ENCODE measurements at places on chromosomes 13 and 19. TPM values are rescaled to one million over a fixed set of nuclear protein-coding genes. Genes with fewer than 3 reads are reported as not detected.

MADCAM1 gene
- total RNA-seq = 4.0 TPM

FAM83E gene
- 0.13 TPM for total RNA-seq

TSHZ3 gene
- 8.0 TPM for total RNA-seq

ADGRE2 gene
- 0.31 TPM for total RNA-seq

TEX101 gene
- not detected for total RNA-seq

ICAM5 gene
- not detected for total RNA-seq

RHPN2 gene
- total RNA-seq = 1.3 TPM

ACER1 gene
- total RNA-seq = not detected

CELF5 gene
- 0.09 TPM for total RNA-seq

SIGLEC5 gene
- 0.13 TPM for total RNA-seq

ZNF493 gene
- total RNA-seq = 16.0 TPM

EML2 gene
- 8.2 TPM for total RNA-seq

DACT3 gene
- total RNA-seq = 14.6 TPM

ELANE gene
- 0.22 TPM for total RNA-seq

PRX gene
- total RNA-seq = 7.7 TPM

KLK12 gene
- total RNA-seq = not detected

C19orf81 gene
- 4.2 TPM for total RNA-seq

ERICH4 gene
- total RNA-seq = not detected

KLHL1 gene
- 0.09 TPM for total RNA-seq

CACNG8 gene
- 0.09 TPM for total RNA-seq

PAN3 gene
- 16.5 TPM for total RNA-seq

NKG7 gene
- 0.80 TPM for total RNA-seq

MEDAG gene
- 9.7 TPM for total RNA-seq

HCST gene
- total RNA-seq = 4.0 TPM

CLDN10 gene
- total RNA-seq = 7.4 TPM

ZNF490 gene
- total RNA-seq = 4.8 TPM

ZNF723 gene
- total RNA-seq = not detected

PCDH9 gene
- total RNA-seq = 8.3 TPM

ZNF729 gene
- total RNA-seq = 0.04 TPM

NOVA2 gene
- total RNA-seq = 0.98 TPM

TNFSF13B gene
- total RNA-seq = 1.7 TPM

MYO1F gene
- 2.3 TPM for total RNA-seq

PEAK3 gene
- not detected for total RNA-seq

MBD3L1 gene
- not detected for total RNA-seq

LGALS14 gene
- 0.13 TPM for total RNA-seq

VASP gene
- 37.4 TPM for total RNA-seq

FXYD5 gene
- 13.3 TPM for total RNA-seq

COMP gene
- total RNA-seq = 13.8 TPM

ZNF576 gene
- total RNA-seq = 7.8 TPM

CEACAM8 gene
- total RNA-seq = 0.04 TPM

FAM32A gene
- total RNA-seq = 78.5 TPM

PDCD5 gene
- 124 TPM for total RNA-seq

TRPC4 gene
- total RNA-seq = 1.1 TPM

PRPF31 gene
- 38.7 TPM for total RNA-seq

C19orf85 gene
- total RNA-seq = not detected

F7 gene
- 1.6 TPM for total RNA-seq

ZNF583 gene
- 10.3 TPM for total RNA-seq

KLF5 gene
- total RNA-seq = 13.6 TPM

KIR2DL1 gene
- total RNA-seq = not detected

NEK5 gene
- 0.44 TPM for total RNA-seq

SUCLA2 gene
- total RNA-seq = 59.9 TPM

LCP1 gene
- 8.6 TPM for total RNA-seq

ELSPBP1 gene
- total RNA-seq = not detected

THOP1 gene
- 46.3 TPM for total RNA-seq

RYR1 gene
- 145 TPM for total RNA-seq
